ENCODE measurements at places on chromosomes 1 and 21. TPM values are rescaled to one million over a fixed set of nuclear protein-coding genes. Genes with fewer than 3 reads are reported as not detected.

- DNase-seq: no peak
These were observed 11.9 kb upstream of the CPLANE2 start for GRCh38 chr1:16248603-16249516.

Gene ATP1A2
- total RNA-seq: not detected

Gene NBPF6
- total RNA-seq: not detected

DNA sequence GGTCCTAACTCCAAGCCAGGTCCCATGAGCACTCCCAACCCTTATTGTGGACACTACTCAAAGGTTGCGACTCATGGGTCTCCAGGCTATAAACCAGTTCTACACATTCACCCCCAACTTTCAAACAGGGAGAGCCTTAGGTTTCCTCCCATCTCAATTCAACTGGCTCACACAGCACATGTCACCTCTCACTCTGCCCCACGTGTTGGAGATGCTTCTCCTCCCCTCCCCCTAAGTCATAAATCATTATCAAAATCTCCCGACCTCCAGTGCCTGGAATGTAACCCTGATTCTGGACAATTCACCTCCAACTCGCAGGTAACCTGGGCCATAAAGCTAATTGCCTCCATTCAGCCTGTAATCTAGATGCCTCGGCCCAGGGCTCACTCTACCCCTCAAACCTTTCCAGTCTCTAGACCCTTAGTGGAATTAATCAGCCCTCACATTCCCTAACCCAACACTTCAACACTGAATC lies 595 bp downstream of the AK2 start:
- no peak for DNase-seq

GRCh38 chr1:173946380-173946921 lies 29.3 kb upstream of the SERPINC1 start:
- DNase-seq: no peak

DNA sequence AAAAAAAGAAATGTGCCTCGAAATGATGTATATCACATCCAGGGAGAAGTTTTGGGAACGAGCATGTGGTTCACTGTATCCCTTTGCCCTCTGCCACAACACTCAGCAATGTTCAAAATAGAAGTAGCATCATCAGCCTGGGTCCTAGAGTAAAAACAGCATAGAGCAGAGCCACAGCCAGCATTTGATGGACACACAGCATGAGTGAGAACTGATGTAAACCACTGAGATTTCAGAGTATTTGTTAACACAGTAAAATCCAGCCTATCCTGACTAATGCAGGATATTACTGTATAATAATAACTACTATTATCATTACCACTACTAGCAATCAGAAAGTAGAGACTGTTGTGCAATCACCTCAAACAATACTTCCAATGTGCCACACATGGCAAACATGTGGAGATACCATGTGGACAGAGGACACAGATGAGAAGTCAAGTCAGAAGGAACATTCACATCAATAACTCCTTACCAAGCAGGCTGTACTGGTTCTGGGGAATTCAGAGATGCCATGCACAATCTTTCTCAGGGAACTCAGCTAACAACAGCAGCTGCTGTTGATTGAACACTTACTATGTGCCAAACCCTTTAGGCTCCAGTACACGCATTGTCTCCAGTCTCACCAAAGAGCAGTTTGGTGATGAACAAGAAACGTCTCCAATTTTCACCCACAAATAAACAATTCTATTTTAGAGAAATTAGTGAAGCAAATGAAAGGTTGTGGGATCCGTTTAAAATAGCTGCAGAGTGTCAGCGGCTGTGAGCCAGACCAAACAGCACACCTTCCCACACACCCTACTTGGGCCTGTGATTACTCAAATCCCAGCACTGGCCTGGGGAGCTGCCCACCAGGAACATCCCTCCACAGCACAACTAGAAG lies 16.6 kb upstream of the GFI1 start:
- DNase-seq: no peak

DNA sequence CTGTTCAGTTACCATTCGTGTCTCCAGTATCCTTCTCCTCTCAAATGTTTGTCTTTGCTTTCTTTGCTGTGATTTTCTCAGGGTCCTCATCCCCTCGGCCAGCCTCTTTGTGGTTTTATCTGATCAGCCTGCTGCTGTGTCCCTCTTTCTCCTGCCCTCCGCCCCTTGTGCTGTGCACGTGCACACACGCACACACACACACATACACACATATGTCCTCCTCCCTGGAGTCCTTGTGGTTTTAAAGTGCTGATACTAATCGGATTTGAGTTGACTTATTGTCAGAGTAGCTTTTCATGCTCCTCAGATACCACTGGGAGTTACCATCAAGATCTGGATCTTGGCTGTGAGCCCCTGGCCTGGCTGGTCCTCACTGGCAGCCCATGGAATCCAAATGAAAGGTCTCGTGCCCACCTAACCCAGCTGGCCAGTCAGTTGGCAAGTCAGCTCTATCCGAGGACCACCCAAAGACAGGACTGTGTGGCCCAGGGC lies 34.1 kb downstream of the QSOX1 start:
- no peak for DNase-seq

- no peak for DNase-seq
These were observed 29.0 kb downstream of the MRPL39 start for GRCh38 chr21:25578056-25578961.

DNA sequence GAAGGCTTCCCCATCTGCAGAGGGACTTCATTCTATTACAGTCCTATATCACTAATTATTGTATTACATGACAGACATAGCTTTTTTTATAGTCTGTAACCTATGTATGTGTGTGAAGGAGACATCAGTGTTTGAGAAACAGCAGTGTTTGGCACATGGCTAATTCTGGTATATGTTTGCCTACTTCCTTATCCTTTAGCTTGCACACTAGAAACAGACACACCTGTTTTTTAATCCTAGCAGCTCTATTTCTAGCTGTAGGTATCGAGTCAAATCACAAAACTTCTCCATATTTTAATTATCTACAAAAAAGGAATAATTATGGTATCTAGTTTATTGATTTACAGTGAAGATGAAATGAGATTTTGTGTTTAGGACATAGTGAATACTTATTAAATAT lies 129.4 kb upstream of the CACYBP start:
- no peak for DNase-seq

Gene MFAP2
- total RNA-seq: not detected

DNA sequence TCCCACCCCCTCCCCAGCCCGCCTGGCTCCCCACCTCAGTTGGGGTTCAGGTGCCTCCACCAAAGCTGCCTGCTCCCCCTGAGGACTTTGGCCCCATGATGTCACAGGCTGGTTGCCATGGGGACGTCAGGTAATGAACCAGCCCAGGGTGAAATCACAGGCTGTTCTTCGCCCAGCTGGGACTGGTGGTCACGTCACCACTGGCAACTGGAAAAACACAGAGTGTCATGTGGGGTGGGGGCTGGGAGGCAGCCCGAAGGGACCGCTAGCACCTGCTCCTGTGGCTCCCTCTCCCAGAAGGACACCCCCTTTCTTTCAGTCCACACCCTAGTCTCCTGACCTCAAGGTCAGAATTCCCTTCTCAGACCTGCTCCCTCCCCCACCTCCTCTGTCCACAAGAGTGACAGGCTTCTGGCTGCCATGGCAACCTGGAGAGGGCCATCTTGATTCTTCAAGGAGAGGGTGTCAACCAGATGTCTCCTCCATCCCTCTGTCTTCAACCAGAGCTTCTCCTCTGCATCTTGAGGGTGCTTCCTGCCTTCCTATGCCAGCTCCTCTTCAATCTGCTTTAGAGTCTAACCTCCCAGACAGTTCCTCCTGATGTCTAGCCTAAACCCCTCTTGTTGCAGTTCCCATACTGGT lies 6.2 kb downstream of the FAM131C start:
- no peak for DNase-seq

- no peak for DNase-seq
These were observed 36.9 kb downstream of the MYOM3 start for GRCh38 chr1:24074817-24075589.

Gene CD2
- 0.35 TPM for total RNA-seq

Gene NTMT2
- not detected for total RNA-seq

Gene SPRR2A
- not detected for total RNA-seq

DNA sequence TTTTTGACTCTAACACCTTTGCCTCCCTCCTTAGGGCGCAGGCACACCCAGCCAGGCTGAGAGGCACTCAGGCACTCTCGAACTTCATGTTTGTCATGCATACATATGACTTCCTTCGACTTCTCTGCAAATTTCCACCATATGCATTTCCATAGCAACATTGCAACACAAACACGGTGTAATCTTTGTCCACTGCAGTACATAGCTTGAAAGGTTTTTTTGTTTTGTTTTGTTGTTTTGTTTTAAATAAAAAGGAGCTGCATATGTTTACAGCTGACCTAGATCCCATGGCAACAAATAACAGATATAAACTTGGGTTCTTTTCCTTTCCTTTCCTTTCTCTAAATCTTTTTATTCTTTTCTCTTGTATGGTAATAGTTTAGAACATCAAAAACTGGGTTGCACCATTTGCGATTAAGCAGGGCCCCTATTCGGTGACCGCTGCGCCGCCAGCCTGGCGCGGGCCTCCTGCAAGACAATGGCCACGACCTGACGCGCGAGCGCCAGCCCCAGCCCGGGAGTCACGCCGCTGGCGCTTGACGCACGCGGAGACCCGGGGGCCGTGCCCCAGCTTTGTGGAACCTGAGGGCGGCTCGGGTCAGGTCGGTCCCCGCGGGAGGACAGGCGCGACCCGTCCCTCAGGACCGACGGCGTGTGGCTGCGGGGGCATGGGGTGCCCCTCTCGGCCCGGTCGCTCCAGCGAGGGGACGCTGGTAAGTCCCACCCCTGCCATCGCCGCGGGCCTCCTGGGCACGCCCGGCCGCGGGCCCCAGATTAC lies 35.2 kb downstream of the CCN1 start:
- DNase-seq: no peak

Gene LRRC40
- 15.8 TPM for total RNA-seq

DNA sequence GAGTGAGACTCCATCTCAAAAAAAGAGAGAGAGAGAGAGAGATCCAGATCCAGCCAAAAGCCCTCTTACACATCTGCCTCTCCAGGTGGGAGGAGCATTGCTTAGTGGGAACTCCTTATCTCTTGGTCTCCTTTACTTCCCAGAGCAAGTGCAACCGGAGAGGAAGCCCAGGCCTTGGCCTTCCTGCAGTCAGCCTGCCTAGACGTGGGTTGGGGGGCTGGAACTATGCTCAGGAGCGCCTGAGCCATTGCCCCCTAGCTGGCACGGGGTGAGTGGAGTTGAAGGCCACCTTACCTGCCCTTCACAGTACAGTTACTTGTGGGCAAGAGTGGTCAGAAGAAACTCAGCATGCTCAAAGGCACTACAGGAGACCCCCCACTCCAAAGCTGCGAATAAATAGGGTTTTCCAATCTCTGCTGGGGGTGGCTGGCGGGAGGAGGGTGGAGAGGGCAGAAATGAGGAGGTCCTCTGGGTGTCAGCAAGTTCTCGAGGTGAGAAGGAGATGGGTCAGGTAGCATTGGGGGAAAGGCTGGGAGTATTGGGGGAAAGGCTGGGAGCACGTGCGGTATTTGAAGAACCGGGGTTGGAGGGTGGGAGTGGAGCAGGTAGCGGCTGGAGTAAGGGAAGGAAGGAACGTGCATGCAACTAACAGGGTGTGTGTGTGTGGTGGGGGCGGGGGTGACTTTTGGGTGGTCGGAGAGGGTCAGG lies 4.7 kb upstream of the DMBX1 start:
- DNase-seq: no peak

- no peak for DNase-seq
These were observed 149.5 kb downstream of the FGGY start for GRCh38 chr1:59446257-59446901.

Gene FAM72D
- 0.17 TPM for total RNA-seq

GRCh38 chr1:65992831-65993271 lies 200.2 kb downstream of the PDE4B start:
- no peak for DNase-seq

DNA sequence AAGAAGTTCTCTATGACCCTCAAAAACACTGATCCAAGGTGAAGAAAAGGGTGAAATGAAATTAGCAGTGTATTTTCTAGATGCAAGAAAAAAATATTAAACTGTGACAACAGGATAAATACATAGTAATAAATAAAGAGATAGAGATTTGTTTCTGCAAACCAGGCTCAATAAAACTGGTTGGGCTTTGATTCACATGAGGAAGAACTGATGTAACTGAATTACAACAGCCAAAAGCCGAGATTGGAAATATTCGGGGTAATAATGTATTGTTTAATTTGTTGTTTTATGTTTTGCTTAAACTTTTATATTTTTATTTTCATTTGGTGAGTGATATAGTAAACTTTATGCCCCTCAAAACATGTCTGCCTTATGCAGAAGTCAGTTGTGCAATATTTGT lies 285.0 kb downstream of the BRINP3 start:
- no peak for DNase-seq

Gene FAM177B
- 3.5 TPM for total RNA-seq

DNA sequence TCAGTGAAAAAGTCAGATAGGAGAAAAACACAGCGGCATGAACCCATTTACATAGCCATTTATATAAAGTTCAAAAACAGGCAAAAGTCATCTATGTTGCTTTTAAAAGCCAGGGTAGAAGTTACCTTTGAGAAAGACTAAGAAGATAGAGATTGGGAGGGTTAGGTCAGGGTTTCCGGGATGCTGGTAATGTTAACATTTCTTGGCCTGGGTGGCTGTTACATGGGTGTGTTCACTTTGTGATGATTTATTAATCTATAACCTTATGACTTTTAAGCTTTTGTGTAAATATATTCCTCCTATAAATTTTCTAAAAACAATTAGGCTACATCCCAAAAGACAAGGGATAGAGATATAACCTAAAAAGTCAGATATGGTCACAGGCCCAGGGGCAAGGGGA lies 15.0 kb upstream of the FAM20B start:
- DNase-seq: no peak

DNA sequence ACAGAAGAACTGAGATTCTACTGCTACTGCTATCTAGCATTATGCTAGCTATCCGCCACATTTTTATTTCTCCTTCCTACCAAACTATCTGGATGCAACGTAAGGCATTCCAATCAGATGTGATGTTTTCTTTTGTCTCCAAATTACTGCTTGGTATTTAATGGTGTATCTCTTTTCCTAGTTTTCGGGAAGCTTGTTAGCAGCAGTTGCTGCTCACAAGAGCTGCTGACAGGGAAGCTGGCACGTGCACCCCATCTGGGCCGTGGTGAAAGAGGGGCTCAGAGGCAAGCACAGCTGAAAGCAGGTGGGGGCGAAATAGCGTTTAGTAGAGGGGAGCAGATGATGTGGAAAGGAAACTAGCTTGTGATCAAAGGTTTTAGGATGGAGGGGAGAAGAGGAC lies 57.3 kb downstream of the JAK1 start:
- DNase-seq: no peak

Gene GJA8
- not detected for total RNA-seq

DNA sequence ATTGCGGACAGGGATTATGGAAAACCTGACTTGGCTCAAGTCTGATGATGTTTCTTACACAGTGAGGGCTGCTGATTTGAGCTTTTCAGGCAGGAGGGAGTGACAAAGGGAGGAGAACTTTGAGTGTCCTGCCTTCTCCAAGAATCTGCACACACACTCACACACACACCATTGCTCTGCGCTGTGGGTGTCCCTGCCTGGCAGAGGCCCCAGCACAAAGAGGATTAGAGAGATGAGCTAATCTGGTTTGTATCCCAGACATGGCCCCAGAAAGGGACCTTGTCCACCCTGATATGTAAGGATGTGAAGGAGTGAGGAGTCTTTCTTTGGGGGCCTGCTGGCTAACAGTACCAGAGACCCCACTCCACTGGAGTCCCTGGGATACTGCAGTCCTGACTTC lies 5.9 kb upstream of the WNT2B start:
- no peak for DNase-seq

- DNase-seq: no peak
These were observed 19.1 kb upstream of the NTMT2 start for GRCh38 chr1:170126696-170127095.

All from activated B cell treated with CpG ODN at 0.5 μM for 24 hours (primary cell).